ENCODE measurements at places on chromosomes 11 and 22.

- DNase-seq, result peak; percentile 80
These were observed 37.6 kb downstream of the ZNF195 start for GRCh38 chr11:3341298-3341697.

DNA sequence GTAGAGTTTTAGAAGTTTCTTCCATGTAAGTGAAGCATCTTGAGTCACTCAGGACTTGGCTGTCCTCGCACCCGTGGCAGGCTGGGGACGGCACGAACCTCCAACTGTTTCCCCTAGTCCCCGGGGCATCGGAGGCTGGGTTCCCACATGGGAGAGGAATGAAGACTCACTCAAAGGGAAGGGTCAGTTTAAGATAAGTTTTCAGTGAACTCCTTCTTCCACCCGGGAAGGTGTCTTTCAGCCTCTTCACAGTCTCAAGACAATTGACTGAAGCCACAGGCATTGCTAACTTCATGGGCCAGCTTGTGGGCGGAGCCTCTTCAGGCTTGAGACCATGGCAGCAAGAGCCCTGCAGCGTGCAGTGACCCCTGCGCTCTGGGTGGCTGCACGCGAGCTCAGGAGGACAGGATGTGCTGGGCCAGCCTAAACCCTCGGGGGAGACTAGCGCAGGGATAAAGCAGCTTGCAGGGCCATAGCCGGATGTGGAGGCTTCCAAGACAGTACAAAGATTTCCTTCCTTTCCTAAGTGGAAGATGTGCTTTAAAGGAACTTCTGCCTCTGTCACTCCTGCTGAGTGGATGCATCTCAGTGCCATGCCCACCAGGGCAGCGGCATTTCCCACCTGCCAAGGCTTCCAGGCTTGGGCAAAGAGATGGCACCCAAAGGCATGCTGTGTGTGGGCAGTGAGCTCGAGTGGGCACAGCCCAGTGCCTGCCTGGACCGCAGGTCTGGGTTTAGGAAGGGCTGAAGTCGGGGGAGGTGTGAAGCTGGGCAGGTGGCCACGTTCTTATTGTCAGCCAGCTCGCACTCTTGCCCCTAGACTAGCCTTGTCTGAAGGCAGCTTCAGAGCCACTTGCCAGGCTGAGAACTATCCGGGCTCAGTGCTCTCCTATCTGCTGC is 32.9 kb downstream of the PPIL2 start:
- no peak for DNase-seq

DNA sequence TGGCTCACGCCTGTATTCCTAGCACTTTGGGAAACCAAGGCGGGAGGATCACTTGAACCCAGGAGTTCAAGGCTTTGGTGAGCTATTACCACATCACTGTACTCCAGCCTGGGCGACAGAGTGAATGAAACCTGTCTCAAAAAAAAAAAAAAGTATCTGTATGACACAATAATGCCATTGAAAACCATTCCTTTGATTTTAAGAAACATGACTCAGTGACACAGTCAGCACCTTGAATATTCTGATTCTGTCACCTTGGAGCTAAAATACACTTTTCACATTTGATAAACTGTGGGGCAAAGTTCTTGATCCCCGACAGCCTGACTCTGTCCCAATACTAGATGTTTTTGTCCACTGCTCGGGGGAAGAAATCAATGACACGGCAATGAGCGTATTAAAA is 16.7 kb upstream of the ELFN2 start:
- DNase-seq, result no peak

GRCh38 chr11:10366568-10367331 is 61.9 kb downstream of the ADM start:
- peak; percentile 70 for DNase-seq

DNA sequence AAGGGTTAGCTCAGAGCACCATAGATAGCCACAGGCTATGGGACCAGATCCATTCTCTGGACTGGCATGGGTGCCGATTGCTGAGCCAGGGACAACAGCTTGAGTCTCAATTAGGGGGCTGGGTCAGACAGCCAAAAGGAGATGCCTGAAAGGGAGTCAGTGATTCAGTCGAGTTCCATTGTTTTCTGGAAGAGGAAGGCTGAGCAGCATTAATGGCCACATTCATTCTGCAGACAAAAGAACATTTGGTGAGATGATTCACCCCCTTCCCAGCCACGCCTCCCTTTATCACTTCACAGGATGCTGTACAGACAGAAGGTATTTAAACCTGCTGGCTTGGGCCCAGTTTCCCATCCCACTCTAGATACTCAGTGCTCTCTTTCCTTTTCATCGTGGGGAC is 131.9 kb downstream of the ADAMTS15 start:
- DNase-seq, result no peak

DNA sequence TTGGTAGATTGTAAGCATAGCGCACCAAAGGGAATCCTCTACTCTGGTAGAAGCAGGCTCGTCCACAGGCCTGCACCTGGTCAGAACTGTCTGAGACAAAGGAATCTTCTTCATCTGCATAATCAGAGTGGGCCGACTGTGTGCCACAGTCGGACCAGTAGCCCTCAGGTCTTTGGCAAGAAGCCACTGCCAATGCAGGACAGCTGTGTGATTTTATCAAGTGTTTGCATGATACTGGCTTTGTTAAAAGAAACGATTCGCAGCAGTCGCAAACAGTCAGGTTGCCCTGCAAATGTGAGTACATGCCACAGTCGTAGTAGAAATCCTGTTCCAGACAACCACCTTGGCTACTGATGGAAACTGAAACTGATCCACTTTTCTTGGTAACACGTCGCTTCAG is 4.9 kb upstream of the CCDC34 start:
- no peak for DNase-seq

DNA sequence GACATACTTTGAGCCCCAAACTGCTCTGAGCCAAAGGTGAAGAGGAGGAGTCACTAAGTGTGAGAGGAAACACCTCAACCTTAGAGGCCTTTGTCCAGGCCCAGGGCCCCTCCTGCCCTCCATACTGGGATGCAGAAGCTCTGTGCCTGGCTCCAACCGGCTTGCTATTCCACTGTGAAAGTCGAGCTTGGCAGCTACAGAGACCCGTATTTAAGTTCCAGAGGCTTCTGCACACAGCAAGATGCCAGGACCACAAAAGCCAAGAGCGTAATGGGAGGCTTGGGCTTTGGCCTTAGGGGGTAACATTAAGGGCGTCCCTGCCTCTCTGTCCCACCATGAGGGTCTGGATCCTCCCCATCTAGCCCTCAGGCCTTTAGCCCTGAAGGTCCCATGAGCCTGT is 31.9 kb downstream of the DSCAML1 start:
- DNase-seq, result no peak

GRCh38 chr11:134947556-134947955 is 535.5 kb upstream of the B3GAT1 start:
- DNase-seq, result no peak

DNA sequence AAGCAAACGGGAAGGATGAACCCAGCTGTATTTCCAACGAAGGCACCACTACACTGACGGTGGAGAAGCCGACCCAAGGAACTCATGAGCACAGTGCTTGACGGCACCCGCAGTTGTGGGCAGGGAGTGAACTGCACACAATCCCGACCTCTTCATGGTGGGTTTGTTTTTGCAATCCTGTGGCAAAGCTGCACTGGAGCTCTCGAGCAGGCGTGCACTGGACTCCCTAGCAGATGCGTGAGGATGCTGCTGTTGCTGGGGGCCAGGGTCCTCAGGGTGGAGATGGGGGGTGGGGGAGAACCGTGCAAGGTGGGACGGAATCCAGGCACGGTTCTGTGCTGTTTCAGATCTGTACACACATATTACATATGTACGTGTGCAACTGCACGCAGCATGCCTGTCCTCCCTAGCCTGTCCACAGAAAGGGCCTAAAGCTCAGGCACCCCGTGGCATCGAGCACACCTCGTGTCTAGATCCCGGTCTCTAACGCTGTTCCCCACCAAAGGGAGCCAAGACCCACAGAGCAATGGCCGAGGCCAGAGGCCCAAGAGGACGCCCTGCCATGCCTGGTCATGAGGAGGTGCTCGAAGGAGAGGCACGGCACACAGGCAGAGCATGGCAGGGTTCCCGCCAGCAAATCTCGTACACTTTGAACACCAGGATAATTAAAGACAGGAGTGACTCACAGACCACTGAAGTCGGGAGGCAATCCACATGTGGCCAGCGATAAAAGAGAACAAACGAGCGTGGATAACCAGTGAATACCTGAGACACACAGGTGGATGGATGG is 17.6 kb downstream of the ALG12 start:
- no peak for DNase-seq

- no peak for DNase-seq
These were observed 25.4 kb downstream of the MS4A10 start for GRCh38 chr11:60810569-60810968.

DNA sequence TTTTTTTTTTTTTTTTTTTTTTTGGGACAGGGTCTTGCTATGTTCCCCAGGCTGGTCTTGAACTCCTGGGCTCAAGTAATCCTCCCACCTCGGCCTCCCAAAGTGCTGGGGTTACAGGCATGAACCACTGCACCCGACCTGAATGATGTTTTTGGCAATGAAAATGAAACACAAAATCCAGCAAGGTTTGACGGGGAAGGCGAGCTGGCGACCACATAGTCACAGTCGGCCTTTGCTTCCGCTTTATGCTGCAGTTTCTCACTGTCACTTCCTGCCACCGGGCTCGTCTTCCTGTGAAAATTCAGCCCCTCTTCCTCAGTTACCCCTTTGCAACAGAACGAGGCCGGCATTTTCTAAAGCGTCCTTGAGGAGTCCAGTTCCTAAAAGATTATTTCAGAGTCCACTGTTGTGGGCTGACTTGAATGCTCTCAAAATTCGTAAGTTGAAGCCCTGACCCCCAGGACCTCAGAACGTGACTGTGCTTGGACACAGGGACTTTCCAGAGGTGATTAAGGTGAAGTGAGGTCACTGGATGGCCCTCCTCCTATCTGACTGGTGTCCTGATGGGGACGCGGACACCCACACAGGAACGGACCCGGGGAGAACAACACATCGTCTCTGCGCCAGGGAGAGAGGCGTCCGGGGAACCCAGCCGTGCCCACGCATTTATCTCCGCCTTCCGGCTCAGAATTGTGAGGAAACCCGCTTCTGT is 2.9 kb upstream of the BID start:
- peak; percentile 64 for DNase-seq

DNA sequence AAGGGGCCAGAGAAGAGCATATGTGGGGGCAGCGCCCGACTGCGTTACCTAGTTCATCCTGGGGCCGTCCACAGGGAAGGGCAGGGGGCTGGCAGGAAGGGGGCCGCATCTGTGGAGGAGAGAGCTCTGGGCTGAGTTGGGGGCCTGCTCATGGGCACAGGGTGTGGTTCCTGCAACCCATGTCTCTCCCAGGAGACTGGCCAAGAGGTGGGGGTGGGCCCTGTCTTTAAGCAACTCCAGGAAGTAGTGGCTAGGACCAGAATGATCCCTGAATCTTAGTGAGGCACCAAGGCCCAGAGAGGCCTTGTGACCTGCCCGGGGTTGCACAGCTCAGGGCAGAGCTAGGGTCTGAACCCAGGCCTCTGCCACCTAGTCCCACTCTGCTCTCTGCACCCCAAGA is 21.9 kb downstream of the CSNK1E start:
- no peak for DNase-seq

Data from stimulated activated CD4-positive, alpha-beta T cell treated with anti-CD3 and anti-CD28 coated beads, Interleukin-2, amount 100 ng/mL, for 24 hours (primary cell).